ENCODE measurements at places on chromosomes 12 and 14.

GRCh38 chr14:101937926-101938767 lies 26.2 kb upstream of the DYNC1H1 start:
- no peak for DNase-seq

DNA sequence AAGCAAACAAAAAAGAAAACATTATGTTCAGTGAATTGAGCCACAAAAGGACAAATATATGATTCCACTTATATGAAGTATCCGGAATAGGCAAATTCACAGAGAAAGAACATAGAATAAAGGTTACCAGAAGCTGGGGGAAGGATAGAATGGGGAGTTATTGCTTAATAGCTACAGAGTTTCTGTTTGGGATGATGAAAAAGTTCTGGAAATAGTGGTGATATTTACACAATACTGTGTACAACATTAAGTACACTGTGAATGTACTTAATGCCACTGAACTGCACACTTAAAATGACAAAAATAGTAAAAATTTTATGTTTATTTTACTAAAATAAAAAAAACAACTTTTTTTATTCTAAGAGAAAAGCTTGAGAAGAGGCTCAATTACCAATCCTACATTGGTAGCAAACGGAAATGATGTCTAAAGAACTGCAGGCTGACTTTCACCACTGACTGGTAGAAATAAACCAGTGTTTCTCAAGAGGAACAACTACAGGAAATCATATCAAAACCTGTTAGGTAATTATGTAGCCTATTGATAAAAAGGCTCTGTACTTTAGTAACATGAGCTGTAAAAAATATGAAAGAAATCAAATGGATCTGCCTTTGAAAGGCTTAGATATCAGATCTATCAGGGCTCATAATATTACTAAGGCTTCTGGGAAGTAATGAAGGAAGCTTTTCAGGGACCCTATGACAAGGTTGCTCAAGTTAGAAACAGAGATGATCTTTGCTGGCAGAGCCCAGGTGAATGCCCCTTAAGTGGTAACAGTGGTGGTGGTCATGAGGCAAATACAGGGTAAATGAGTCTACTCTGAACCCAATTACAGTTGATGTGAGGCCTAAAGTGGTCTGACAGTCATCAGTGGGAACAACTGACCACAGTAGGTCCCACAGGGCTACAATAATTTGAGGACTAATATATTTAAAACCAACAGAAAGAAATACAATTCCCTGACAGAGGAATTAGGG lies 41.3 kb downstream of the BAZ1A start:
- DNase-seq: no peak

DNA sequence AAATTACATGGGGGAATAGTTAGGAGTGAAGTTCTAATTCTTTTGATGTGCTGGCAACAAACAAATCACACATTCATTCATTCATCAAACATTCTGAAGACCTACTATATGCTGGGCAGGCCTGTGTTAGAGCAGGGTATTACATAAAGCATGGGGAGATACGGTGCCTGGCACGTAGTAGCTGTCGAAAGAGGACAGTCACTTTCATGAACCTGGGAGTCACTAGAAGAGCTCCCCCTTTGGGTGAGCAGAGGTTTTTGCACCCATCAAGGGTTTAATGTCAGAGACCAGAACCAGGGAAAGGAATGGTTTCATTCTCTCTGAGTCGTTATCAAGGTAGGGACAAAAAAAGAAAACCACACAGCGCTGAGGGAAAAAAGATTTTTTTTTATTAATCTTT lies 10.0 kb downstream of the LHX5 start:
- DNase-seq: peak; percentile 14

DNA sequence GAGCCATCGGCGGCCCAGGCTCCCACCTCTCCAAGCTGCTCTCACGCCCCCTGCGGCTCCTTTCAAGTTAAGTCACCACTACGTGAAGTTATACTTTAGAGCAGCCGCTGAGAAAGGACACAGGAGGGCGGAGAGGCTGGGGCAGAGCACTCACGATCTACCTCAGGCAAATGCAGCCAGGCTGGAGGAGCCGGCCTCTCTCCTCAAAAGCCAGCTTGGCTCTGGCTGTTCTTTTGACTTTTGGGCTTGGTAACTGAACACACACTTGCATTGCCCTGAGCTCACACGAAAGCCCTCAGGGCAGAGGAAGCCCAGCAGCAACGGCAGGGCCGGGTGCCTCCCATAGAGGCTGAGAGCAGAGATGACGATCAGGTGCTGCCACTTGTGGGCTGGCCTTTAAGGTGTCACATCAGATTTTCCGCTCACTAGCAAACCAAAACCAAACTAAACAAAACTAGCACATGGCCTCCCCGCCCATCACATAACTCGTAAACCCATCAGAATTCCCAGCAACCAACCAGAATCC lies 75.2 kb downstream of the PITPNM2 start:
- DNase-seq: no peak

DNA sequence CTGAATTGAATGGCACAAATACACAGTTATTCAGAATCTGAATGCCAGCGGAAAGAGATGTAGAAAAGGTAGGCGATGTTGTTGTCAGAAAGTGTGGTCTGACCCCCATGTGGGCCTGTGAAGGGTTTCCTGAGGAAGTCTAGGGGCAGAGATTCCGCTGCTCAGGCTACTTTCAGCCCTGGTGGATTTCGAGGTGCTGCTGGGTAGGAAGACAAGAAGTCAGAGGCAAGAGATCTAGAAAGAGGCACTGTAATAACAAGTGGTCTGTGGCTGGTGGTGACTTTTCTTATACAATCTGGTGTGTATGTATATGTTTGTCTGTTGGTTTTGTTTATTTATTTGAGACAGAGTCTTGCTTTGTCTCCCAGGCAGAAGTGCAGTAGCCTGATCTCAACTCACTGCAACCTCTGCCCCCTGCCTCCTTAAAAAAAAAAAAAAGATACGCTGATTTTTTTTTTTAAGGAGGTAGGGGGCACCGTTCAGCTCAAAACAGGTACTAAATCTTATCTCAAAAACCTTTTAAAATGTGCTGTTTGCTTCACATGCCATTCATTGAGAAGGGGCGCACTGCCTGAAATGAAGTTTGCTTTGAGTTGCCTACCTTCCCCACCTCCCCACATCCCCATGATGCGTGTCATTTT lies 27.1 kb upstream of the MANSC4 start:
- DNase-seq: no peak

DNA sequence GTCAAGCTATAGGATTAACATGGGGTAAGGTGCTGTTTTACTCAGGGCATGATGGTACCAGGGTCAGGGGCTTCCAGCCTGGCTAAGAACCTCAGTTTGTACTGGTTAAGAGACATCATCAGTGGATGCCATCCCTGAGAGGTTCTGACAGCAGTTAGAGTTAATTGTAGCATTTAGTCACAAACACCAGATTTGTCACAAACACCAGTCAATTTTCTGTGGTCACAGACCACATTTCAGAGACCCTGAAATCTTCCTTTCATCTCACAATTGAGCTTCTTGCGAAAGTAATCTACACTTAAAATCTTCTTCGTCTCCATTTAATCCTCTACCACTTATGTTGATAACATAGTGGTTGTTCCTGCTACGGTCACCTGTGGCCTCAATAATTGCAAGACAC lies 143.0 kb upstream of the EGLN3 start:
- DNase-seq: no peak

DNA sequence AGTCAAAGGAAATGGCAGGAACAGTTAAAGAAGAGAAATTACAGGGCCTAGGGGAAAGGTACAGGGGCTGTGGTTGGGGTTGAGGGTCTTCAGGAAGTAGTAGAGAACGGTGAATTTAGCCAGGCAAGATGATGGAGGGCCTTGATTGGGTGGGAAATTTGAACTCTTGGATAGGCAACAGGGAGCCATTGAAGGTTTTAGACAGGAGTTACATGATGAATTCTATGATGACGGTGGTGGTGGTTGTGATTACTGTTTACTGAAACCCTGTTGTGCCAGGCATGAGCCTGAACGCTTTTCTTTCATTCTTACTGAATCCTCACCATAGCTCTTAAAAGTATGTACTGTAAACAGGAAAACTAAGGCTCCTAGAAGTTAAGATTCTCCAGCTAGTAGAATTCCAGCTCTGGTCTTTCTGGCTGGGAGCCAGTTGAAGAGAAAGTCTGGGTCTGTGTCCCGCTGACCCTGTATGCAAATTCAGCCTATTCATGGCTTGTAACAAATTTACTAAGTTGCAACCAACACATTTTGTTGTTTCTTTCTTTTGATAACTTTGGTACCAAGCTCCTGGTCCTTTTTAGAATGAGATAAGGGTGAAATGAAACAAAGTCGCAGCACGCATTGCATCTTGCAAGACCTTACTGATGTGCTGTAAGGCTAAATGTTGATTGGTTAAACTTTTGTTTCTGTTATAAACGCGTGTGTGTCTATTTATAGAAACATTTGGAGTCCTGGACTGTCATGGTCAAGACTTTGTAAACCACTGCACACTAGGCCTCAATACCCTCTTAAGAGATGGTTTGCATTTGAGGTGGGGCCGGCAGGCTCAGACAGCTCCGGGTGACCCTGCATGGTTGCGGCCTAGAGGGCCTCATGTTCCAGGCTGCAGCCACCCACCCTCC lies 6.0 kb downstream of the ORAI1 start:
- no peak for DNase-seq

GRCh38 chr12:83198291-83199015 lies 511.7 kb downstream of the TMTC2 start:
- no peak for DNase-seq

DNA sequence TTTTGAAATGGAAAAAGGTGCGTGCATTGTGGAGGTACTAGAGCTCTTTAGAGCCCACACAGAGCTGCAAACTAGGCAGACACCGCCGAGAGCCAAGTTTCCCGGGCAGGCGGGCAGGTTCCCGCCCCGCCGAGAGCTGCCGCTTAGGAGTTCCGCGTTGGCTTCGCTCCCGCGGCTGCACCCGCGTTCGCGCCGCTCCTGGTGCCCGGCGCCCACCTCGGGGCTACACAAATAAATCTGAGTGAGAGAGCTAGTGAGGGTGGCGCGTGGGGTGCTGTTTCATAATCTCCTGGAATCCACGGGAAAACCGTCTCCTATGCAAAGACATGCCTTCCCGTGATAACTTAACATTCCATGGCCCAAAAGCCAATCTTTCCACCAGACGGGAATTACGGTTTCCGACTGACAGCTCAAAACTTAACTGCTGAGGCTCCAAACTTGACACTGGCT lies 645 bp downstream of the KITLG start:
- no peak for DNase-seq

GRCh38 chr14:26190646-26191045 lies 407.2 kb downstream of the NOVA1 start:
- DNase-seq: no peak

DNA sequence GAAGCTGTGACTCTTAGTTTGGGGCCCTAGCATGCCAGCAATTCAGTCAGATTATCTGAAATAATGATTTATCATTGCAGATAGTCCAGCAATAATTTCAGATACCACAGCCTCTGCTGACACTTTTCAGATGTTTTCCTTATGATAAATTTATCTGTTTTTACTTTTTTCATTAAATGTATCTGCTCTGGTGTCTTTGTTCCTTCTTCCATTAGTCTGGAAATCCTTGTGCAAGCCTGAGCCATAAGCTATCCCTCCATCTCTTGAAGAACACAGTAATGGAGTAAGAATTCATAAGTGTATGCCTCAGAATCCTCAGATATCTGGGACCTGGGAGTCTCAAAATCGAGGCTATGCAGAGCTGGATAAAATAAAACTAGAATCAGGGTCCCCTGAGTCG lies 146.4 kb upstream of the KRR1 start:
- no peak for DNase-seq

DNA sequence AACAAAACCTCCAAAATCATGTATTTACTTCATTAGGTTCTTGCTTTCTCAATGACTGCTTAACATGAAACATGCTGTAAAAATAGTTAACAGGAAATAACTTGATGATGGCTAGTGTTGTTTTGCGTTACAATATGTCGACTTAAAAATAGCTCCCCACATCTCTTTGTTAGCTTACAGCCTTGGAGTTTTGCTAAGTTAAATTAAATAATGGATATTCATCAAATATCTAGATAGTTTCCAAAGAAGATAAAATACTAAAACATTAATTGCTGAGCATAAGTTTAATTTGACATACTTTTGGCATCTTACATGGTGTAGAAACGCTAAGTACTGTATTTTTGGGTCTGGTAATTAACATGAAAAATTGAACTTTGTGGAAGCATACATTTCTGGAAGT lies 500.6 kb upstream of the NOVA1 start:
- no peak for DNase-seq

- DNase-seq: no peak
These were observed 37.5 kb downstream of the LRIG3 start for GRCh38 chr12:58882826-58883225.

DNA sequence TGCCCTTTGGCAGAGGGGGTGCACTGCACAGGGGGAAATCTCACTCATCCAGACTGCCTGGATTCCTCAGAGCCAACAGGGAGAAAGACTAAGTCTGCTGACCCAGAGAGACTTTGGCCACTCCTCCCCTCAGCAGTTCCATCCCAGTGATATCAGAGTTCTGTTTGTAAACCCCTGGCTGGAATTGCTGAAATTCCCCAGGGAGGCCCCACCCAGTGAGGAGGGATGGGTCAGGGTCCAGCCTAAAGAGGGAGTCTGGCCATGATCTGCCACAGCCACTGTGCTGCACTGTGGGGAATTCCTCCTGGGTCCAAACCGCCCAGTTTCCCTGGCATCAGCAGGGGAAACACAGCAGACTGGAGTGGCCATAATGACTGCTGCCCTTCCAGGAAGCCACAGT lies 54.9 kb upstream of the USP15 start:
- DNase-seq: no peak

DNA sequence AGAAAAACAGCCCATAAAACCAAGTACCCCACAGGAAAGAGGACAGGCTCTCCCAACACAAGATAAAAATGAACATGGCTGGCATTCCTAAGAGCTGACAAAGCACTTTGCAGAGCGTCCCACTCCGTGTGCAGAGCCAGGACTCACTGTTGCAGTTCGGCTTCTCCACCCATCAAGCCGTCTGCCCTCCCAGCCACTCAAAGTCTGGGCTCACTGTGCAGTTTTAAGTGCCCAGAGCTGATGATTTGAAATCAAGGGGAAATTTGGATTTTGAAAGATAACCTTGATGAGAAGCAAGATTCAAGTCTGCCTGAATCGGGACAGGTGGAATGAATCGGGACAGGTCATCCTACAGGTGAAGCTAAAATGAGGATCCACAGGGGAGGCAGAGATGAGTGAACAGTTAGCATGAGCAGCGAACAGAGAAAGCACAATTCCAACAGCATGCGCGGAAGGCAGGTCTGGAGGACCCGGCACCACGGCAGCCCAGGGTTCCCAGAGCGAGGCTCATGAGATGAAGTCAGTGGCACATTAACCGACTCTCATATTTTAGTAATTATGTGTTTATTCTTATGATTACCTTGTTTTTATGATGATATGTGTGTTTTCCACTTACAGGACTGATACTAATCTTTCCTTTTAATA lies 39.8 kb upstream of the GPR68 start:
- no peak for DNase-seq

DNA sequence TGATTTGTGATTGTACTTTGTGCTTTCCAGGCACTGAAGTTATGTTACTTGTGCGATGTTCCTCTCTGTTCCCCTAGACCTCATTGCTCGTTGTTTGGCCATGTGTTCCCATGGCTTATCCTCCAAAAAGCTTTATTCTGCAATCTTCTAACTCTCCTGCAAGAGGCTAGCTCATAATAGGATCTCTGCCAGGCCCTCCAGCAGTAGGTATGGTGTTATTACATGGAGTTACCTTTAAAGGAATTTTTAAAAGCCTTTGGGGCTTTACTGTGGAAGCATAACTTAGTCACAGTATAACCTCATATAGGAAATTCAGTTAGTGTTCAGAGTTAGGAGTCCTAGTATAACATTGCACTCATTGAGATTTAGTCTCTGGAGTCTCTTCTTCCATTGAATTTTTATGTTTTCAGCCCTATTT lies 292.3 kb downstream of the RAD51B start:
- no peak for DNase-seq

All from CMK (cell line).